ENCODE measurements at places on chromosomes 3 and 15.

GRCh38 chr3:74301056-74301455 is 313.4 kb downstream of the CNTN3 start:
- no peak for DNase-seq

DNA sequence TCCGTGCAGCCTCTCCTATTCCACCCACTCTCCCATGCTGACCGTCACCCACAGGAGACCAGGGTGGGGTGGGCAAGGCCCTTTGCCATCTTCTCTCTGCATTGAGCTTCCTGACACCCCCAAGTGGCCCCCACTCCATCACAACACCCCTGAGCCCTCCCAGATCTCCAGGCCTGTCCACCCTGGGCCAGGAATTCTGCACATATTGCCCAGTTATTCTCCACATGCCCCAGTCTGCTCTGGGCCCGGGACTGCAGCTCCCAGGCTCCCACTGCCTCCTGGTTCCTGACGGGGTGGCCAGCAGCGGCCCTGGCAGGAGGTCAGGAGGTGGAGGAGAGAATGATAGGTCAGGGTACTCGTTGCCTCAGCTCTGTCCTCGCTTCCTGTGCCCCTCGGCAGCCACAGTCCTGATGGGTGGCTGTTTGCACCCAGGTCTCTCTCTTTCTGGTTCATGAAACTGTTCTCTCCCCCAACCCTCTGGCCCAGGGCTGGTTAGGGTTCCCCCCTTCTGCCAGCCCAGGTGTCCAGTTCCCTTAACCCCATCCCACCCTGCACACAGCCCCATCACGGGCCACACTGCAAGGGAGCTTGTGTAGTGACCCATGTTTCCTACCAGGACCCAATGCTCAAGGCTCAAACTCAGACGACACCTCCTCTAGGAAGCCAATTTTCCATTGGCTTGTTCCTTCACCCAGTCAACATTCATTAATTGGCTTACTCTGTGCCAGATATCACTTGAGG is 47.3 kb downstream of the IQSEC1 start:
- DNase-seq, result no peak

DNA sequence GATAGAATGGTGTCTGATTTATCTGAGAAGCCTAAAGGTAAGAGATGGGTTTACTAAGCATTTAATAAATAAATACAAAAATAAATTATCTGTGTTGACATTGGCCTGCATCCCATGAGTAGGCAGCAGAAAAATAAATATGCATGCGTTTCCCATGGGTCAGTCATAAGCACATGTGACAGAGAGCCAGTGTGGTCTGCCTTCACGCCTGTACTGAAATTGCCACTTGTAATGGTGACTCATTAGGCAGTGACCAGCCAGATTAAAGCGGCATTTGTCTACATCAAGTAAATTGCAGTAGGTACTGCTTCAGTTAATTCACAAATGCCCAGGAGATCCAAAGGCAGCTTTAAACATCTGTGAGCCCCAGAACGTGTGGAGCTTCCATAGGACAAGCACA is 399.6 kb downstream of the NAALADL2 start:
- DNase-seq, result no peak

DNA sequence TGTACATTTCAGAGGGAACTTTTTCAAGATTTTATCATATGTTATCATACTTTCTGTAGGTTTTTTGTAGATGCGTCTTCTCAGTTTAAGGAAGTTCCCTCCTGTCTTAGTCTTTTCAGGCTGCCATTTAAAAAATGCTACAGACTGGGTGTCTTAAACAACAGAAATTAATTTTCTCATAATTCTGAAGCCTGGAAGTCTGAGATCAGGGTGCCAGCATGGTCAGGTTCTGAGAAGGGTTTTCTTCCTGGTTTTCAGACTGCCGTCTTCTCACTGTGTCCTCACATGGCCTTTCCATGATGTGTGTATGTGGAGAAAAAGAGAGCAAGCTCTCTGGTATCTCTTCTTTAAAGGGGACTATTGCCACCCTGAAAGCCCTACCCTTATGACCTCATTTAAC is 189.9 kb upstream of the SOX2 start:
- DNase-seq, result no peak

DNA sequence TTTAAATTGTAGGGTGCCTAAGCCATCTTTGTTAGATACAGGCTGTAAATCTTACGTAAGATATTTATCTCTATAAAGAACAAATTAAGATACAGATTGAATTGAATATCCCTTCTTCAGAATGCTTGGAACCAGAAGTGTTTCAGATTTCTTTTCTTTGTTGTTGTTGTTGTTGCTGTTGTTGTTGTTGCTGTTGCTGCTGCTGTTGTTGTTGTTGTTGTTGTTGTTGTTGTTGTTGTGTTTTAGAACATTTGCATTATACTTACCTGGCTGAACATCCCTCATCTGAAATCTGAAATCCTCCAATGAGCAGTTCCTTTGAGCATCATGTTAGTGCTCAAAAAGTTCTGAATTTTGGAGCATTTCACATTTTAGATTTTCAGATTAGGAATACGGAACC is 26.6 kb downstream of the QTRT2 start:
- DNase-seq, result no peak

- no peak for DNase-seq
Observed at GRCh38 chr15:85748729-85749128, 46.0 kb downstream of the KLHL25 start.

DNA sequence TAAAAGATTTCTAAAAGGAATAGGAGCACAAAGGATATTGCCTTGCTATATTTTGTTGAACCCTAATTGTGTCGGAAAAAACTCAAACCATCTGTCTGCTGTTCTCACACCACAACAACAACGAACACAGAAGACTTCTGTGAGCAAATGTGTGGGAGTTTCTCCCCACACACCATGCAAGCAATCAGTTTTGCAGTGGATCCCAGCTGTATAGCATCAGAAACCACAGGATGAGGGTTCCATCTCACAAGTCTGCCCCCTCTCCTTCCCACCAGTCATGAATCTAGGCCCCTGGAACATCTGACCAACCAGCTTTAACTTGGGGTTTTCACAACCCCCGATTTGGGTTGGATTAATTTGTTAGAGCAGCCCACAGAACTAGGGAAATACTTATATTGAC is 91.3 kb upstream of the SLC4A7 start:
- DNase-seq, result no peak

DNA sequence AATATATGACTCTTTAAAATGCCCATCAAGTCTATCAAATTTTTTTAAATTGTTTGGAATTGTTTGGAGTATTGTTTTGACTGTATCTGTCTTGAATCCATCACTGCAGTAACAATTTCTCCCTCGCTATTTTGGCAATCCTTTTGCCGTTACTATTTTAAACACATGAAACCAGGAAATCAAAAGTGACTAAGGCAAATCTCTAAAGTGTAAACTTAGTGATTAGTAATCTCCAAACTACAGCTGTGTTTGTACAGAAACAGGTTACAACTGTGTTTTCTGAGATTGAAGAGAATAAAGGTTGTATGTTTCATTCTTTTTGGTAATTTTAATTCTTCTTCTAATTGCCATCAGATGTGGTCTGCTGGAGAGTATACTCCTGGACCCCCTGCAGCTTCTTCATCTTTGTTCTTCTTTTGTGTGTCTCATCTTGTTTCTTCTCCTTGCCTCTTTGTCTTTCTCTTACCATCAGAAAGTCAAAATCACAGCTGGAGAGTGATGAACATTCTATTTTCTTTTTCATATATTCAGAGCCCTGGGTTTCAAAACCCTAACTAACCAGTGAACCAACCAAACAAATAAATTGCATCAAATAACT is 465.4 kb downstream of the RBMS3 start:
- no peak for DNase-seq

- no peak for DNase-seq
Observed at GRCh38 chr3:24128199-24129005, 183.3 kb downstream of the NR1D2 start.

DNA sequence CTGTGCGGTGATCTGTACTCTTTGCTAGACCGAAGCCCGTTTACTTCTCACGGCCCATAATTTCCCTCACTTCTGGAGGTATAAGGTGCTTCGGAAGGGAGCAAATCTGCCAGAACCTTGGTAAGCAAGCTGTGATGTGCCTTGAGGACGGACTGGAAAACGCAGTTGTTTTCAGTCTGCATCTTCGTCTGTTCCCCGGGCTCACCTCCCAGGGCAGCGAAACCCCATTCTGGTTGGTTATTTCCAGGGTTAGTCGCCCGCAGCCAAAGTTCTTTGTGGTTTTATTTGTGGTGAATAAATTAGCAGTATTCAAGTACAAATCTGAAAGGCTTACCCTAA is 401 bp downstream of the RAMAC start:
- DNase-seq, result peak; percentile 58

DNA sequence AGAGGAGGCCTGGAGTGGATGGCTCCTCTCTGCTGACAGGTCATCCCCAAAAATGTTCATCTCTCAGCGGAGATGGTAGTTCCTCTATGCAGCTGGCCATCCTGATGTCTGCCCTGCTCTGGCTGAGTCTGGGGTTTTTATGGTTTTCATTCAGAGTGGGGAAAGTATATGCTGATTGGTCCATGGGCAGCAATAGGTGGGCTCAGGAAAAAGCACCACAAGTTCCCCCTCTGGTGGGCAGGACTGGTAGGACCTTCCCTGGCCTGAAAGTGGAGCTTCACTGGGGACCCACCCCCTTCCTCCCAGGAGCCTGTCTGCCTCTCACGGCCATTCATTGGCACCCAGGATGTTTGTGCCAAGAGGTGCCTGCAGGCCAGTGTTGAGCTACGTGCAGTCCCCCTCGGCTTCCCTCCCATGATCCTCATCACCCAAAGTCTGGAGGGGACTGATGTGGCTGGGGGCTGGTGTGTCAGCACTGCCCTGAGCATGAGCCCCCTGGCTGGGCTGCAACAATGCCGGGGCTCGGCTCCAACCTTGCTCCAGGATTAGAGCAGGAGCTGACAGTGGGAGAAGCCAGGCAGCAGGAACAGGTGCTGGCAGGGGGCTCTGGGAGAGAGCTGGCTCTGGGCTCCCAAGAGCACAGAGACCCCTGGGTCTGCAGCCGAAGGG is 13.1 kb upstream of the BLOC1S6 start:
- no peak for DNase-seq

DNA sequence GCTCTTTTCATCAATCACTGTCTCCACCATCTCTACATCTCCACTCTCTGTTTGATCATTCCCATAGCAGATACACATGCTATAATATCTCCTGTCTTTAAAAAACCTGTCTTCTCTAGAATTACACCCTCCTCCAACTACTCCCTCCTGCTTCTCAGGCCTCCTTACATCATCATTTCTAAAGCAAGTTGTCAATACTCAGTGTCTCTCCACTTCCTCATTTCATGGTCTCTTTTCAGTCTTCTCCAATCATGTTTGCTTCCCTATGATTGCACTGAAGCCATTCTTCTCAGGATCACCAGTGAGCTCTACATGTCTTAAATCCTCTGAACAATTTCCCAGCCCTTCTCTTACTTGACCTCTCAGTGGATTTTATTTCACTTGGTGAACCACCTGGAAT is 87.0 kb upstream of the ZNF280D start:
- no peak for DNase-seq

DNA sequence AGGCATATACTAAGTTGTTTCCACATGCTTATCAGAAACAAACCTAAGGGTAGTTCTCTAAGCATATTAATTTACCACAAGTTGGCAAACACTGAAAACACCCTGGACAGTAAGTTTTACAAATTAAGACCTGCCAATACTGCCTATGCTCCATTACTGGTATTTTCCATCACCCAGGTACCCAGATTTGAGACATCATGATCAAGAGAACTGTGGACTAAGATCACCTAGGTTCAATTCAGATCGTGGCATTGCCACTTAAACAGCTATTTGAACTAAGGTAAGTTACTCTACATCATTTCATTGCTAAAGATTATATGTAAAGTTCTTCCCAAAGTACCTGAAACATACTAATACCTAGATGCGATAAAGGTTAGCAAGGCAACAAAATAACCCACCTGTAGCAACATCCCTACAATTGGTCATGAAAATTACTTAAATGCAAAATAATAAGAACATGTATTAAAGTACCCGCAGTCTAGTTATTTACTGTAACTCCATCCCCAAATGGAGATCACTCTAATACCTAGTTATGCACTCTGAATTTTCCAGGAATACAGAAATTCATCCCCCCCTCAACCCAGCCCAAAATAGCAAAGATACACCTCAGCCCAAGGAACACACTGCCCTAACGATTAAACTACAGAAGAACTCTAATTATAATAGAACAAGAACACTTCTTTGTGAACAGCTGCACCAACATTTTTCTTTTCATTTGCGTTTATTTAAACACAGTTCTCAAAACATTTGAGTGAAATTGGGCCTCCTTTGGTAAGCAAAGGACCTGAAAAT is 21.6 kb downstream of the TRA2B start:
- no peak for DNase-seq

- DNase-seq, result no peak
Observed at GRCh38 chr3:76552653-76553052, 487.2 kb upstream of the ROBO2 start.

DNA sequence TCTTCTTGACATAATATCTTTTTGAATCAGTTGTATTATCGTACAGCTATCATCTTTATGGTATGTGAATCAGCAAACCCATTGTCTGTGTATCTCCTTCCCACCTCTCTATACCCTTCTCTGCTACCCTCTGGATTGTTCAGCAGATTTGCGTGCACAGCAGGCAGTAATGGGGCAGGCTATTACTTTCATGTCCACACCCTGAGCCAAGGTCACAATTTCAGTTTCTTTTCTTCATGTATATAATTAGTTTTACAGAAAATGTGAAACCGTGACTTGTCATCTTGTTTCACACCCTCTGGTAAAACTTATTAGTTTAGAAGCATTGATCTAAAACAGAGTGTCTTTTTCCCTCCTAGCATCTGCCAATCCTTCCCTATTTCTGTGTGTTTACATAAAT is 770.4 kb upstream of the SEMA6D start:
- no peak for DNase-seq

- DNase-seq, result no peak
Observed at GRCh38 chr15:39597751-39598185, 16.9 kb downstream of the THBS1 start.

GRCh38 chr3:178845420-178846118 is 226.0 kb downstream of the ZMAT3 start:
- no peak for DNase-seq

DNA sequence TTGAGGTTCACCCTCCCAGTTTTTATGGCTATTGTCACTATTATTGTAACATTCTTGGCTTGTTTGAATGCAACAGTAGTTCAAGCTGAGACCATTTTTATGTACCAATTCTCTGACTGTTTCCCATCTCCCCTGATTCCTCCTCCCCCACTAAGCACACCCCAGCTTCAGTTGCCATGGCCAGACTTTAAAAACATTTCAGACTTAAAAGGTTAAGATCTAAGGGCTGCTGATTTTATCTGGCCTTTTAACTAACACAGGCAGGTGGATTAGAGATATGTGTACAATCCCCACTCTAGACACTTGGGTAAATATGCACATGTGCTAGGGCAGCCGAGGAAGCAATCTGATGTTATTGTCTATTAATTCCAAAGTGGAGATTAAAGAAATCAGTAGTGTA is 386.3 kb upstream of the NR2F2 start:
- DNase-seq, result no peak

- DNase-seq, result no peak
Observed at GRCh38 chr3:64058566-64058965, 35.3 kb upstream of the PSMD6 start.

- no peak for DNase-seq
Observed at GRCh38 chr3:156472150-156472549, 82.8 kb downstream of the SSR3 start.

Measured in HuH-7.5 (cell line).